NCI-H1048 (cell line): ENCODE measurements at places on chromosomes 6 and 20.

DNA sequence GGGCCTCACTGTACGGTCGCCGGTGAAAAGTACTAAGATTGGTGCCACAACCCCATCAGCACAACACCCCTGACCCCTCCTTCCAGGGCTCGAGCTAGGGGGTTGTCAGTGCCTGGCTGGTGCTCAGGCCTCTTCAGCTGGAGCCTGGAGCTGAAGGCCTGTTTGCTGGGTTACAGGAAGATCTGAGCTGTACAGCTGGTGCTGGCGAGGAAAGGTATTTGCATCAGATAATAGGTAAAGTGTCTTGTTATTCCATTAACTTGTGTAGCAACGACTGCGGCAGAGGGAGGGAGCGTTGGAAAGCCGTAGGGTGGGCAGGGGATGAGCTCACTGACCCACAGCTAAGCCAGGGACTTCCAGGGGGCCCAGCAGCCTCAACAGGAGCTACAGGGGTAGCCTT, 15.8 kb upstream of the SIRPA start:
- DNase-seq = no peak

GRCh38 chr6:98039904-98040607, 757.0 kb upstream of the MMS22L start:
- DNase-seq = no peak

GRCh38 chr6:140833408-140833807, 1299.3 kb upstream of the GJE1 start:
- DNase-seq = no peak

DNA sequence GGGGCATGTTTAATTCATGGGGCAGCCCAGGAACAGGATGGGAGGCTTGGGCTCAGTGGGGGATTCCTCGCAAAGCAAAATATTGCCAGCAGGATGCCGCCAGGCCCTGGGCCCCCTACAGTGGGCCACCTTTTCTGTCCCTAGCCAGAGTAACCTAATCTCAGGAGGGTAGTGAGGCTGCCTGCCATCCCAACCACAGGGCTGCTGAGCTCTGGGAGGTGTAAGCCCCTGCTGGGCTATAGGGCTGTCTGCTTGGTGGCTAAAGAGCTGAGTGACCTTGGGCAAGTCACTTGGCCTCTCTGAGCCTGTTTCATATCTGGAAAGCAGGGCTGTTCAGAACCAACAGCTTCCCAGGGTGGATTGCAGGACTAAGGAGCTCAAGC, 35.7 kb upstream of the CDH22 start:
- no peak for DNase-seq

DNA sequence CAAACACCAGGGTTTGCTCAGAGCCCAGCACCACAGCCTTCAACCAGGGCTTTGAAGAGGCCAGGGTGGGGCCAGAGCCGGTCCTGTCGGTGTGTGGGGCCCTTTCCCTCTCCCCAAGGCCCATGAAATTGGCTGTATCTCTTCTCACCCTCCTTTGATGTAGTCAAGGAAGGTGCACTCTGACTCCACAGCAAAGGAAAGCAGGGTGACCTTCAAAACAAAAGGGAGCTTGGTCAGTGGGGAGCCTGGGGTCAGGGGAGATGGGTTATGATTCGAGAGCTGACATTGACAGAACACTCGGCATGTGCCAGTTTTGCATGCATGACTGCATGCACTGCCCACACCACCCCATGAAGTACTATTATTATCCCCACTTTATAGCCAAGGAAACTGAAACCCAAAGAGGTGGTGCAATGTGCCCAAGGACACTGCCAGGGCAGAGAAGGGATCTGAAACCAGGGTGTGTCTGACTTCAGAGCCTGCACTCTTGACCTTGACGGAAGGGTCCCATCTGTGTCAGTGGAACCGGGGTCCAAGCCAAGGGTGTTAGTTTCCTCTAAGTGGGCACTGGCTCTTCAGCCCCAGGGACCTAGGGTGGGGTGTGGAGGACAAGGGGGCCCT, 55.4 kb downstream of the RAB44 start:
- DNase-seq = no peak

GRCh38 chr6:65989676-65990075, 282.6 kb upstream of the EYS start:
- no peak for DNase-seq

DNA sequence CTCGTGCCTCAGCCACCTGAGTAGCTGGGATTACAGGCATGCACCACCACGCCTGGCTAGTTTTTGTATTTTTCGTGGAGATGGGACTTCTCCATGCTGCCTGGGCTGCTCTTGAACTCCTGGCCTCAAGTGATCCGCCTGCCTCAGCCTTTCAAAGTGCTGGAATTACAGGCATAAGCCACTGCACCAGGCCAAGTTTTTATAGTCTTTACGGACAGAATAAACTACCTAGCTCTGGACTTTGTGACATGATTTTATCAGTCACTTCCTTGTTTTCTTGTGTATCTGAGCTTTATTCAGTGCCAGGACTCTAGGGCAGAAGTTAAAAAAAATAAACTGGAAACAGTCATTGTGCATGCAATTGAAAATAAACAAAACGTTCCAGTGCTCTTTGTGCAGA, 46.7 kb upstream of the RALGAPA2 start:
- no peak for DNase-seq

DNA sequence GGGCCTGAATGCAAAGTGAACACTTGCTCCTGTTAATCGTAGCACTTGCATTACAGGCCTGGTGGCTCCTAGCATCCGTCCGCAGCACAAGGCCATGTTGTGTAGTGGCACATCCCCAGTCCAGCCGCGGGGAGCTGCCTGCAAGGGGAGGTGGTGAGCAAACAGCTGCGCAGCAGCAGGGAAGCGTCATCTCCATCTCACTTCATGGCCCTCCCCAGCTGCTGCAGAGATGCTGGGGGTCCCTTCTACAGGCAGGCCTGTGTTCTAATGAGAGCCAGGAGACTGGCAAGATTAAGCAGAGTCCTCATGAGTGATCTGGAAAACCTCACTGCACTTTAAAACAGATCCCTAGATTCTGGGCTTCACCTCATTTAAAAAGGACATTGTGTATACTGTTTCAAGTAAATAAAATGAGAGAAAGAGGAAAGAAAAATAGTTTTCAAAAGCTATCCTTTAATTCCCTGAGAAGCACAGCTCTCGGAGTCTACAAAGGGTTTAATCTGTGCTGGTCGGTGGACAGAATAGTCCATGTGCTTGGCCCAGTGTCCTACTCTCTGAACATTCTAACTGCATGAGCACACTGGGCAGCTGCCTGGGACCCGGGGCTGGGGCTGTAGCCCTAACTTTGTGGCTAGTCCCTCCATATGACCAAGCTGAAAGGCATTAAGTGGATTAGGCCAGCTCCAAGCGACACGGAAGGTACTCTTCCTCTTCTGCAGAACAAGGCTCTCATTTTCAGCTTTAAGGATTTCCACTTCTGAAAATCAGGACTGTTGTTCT, 125.8 kb downstream of the LY86 start:
- no peak for DNase-seq

GRCh38 chr6:16344756-16345155, 106.4 kb downstream of the GMPR start:
- DNase-seq = no peak

DNA sequence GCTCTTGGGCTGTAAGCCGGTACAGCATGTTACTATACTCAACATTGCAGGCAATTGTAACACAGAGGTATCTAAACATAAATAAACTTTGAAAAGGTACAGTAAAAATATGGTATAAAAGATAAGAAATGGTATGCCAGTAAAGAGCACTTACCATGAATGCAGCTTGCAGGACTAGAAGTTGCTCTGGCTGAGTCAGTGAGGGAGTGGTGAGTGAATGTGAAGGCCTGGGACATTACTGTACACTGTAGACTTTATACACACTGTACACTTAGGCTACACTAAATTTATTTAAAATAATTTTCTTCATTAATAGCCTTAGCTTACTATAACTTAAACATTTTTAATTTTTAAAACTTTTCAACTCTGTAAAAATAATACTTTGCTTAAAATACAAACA, 37.8 kb upstream of the ANKEF1 start:
- no peak for DNase-seq

DNA sequence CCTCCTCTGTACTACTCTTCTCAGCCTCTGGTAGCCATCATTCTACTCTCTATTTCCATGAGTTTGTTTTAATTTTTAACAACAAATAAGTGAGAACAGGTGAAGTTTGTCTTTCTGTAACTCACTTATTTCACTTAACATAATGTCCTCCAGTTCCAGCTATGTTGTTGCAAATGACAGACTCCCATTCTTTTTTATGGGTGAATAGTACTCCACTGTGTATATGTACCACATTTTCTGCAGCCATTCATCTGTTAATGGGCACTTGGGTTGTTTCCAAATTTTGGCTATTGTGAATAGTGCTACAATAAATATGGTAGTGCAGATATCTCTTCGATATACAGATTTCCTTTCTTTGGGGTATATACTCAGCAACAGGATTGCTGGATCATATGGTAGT, 73.7 kb upstream of the TNFRSF21 start:
- DNase-seq = no peak

DNA sequence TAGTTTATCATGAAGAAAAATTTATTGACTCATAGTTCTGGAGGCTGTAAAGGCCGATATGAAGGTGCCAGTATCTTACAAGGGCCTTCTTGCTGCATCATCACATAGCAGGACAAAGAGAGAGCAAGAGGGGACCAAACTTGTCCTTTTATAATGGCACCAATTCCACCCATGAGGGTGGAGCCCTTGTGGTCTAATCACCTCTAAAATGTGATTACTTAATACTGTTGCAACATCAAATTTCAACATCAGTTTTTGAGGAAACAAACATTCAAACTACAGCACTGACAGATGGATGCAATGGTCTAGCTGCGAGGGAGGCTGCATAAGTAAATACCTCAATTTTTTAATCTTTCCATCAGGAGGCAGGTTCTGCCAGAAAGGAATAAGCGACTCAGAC, 76.7 kb upstream of the LAMA2 start:
- DNase-seq = no peak
